Stimulated activated CD4-positive, alpha-beta T cell treated with anti-CD3 and anti-CD28 coated beads, Interleukin-2, amount 100 ng/mL, for 48 hours (primary cell): ENCODE measurements at places on chromosomes 6 and 20.

- DNase-seq: no peak
These were observed 76.6 kb downstream of the CEBPB start for GRCh38 chr20:50267041-50267865.

- no peak for DNase-seq
These were observed 84.7 kb downstream of the UST start for GRCh38 chr6:148831531-148831930.

- DNase-seq: no peak
These were observed 212.6 kb downstream of the BCAS1 start for GRCh38 chr20:53857723-53858236.

GRCh38 chr6:54916858-54917257, 70.3 kb downstream of the FAM83B start:
- no peak for DNase-seq

GRCh38 chr6:109799129-109799528, 108.0 kb downstream of the FIG4 start:
- DNase-seq: no peak

DNA sequence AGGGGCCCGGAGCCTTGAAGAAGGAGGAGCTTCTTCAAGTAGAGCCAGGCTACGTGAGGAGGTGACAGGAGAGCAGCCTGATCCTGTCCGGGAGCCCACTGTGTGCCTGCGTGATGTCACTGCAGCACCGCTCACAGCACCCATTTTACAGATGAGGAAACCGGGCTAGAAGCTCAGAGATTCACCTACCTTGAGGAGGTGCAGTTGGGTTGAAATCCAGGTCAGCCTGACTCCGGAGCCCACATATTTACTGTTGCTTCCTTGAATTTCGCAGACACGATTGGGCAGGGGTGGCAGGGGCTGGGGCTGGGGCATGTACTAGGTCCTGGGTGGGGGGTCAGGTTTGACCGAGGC, 12.5 kb downstream of the VSTM2L start:
- DNase-seq: no peak

GRCh38 chr6:152984513-152984872, 1.7 kb upstream of the FBXO5 start:
- DNase-seq: no peak

DNA sequence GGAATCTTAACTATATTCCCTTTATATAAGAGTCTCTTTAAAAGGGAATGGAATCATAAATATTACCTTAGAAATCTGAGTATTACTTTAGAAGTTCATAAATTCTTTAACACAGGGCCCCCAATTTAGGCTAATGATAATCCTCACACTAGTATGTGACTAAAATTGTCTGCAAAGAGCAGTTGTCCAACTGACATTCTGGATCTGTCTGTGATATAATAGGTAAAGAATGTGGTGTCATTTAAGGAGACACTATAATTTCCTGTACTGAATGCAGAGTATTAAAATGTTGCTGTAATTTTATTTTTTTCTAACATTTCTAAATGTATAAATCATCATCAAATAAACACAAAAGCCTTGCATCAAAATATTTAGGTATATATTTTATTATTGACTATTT, 128.5 kb upstream of the DST start:
- DNase-seq: no peak

- peak; percentile 23 for DNase-seq
These were observed 62.0 kb upstream of the CD93 start for GRCh38 chr20:23147964-23148730.

GRCh38 chr20:58891086-58891717, 38.7 kb downstream of the GNAS start:
- DNase-seq: peak; percentile 58

GRCh38 chr6:159890792-159891191, at the start of gene MAS1:
Gene MAS1, plus strand, starts transcription at chr6:159890988. Its CDS starts 15,968 bp downstream, at chr6:159906956.
- DNase-seq: no peak

DNA sequence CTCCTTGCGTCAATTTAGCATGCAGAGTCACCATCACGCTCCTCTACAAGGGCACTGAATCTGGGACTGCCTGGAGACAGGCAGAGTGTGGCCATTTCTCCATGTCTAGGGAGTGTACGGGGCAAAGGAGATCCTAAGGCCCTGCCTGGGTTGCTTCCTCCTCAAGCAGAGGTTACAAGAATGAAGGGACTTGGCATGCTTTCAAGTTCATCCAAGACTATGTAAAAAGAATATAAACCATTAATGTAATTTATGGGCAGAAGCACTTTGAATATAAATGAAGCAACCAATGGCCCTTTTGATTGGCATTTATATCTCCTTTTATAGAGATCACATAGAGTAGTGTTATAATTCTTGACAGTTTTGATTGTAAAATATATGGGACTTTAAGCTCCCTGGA, 137.5 kb downstream of the BTBD3 start:
- no peak for DNase-seq

GRCh38 chr6:24430086-24430485, 27.4 kb downstream of the MRS2 start:
- DNase-seq: no peak

DNA sequence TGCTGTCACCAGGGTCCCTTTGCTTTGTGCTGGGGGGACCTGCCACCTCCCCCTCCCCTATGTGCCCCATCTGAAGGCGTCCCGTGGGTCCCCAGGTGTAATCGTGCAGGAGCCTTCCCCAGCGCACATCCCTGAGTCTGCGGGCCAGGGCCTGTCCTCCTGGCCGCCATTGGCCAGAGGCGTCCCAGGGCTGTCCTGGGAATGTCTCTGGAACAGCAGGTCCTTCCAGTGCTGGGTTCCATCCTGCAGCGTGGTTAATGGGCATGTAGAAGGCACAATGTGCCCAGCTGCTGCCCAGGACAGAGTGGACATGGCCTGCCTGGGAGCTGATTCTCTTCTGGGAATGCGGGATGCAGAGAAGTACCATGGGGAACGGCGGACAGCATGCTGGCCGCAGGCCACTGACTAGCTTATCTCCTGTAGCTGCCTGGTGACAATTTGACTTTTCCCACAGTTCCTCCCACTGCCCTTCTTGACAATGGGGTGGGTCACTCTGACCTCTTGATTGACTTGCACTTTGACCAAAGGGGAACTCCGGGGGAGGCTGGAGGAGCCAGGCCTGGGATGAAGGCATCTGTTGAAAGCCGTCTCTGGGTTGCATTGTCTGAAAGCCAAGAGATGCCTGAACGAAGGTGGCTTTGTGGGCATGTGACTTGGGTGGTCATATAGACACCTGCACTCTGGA, 64.0 kb downstream of the CTCFL start:
- DNase-seq: no peak

DNA sequence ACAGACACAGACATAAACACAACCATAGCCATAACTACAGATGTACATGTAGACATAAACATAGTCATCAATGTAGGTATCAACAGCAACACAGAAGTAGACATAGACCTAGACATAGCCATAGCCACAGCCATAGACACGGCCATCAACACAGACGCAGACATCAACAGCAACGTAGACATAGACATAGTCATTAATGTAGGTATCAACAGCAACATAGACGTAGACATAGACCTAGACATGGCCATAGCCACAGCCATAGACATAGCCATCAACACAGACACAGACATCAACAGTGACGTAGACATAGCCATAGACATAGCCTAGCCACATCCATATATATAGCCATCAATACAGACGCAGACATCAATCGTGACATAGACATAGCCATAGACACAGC, 258.3 kb upstream of the FOXQ1 start:
- DNase-seq: no peak

DNA sequence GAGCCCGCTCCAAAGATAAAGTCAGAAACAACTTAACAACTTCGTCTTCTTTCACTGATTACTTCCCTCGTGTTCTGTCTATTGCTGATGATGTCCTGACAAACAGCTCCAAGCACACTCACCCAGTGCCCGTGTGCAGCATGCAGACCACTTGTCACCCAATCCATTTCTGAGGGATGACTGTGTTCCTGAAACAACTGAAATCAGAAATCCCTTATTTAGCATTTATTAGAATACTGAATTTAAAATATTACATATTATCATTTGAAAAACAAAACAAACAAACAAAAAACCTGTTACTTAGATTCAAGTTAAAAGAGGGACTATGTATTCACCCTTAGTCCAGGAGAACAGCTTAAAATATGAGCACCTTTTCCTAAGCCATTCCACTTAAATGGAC, 223.7 kb upstream of the QKI start:
- DNase-seq: no peak

GRCh38 chr6:134701301-134701700, 248.6 kb downstream of the ALDH8A1 start:
- DNase-seq: no peak

- DNase-seq: peak; percentile 85
These were observed at the start of gene KPNA5 for GRCh38 chr6:116680880-116681672. Gene KPNA5, plus strand, starts transcription at chr6:116681211. Its CDS starts 124 bp downstream, at chr6:116681335.

DNA sequence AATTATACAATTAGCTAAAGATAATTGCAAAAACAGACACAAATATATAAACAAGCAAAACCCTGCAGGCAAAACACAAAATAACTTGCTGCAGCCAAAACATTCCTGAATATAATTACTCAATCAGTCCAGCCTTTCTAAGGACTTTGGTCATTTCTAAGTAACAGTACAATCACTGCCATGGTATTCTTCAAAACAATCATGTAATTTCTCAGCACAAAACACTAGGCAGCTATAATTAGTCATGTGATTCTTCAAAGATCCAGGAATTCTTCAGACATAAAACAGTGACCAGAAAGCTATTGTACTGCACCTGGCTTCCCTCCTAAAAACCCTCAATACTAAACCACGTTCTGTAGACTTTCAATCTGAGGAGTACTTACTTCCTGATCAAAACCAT, 881.1 kb downstream of the EPHA7 start:
- DNase-seq: no peak

- no peak for DNase-seq
These were observed 247.0 kb downstream of the ESR1 start for GRCh38 chr6:152054441-152054840.

GRCh38 chr20:59718071-59718470, 113.7 kb downstream of the PHACTR3 start:
- no peak for DNase-seq

DNA sequence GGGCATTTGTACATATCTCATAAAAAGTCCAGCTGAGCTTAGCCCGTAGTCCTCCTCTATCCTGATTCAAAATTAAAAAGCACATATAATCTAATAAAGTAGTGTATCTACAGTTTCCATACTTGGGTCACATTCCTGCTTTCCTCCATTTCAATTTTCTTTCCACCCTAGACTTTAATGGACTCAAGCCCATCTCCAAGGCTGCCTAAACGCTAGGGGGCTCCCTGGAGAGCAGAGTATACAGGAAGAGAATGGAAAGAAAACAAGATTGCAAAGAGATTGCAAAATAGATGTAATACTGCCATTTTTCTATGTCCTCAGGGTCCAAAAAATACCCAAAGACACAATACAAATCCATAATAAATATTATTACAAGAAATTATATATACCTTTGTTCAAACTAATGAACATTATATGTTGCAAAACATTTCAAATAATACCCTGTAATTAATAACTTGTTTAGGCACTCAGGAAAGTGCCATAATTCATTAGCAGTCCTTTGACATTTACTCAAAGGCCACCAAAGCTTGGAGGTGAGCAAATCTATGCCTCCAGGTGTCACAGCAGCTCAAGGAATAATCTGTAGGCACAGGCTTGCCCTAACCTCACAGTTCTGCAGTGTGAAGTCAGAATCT, 2.4 kb upstream of the MCM3 start:
- DNase-seq: peak; percentile 70

DNA sequence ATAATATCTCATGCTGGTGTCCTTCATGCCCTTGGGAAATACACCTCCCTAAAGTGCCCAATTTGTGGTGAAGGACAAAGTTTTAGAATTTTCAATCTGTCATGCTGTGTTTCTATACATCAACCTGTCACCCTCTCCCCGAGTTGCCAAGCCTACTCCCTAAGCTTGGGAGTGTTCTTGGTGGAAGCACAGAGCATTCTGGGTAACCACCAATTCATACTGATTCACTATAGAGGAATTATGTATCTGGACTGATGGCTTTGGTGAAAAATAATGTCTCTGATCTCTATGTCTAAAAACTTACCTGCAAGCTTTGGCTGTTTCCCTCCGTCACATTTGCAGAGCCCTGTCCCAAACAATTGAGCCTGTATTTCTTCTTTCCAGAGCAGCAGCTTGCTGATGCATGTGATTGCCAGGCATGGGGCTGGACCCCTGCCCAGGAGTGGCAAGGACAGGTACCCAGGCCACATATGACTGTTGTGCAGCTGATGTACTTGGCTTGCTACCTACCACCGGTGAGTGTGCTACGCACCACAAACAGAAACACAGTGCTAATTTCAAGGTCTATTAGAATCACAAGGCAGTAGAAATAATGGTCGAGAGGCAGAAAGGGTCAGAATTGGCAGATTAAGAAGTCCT, 202.8 kb upstream of the CITED2 start:
- no peak for DNase-seq

GRCh38 chr6:33659986-33660385, 38.9 kb downstream of the ITPR3 start:
- no peak for DNase-seq

GRCh38 chr6:2634139-2634964, 116.4 kb downstream of the MYLK4 start:
- DNase-seq: peak; percentile 92

DNA sequence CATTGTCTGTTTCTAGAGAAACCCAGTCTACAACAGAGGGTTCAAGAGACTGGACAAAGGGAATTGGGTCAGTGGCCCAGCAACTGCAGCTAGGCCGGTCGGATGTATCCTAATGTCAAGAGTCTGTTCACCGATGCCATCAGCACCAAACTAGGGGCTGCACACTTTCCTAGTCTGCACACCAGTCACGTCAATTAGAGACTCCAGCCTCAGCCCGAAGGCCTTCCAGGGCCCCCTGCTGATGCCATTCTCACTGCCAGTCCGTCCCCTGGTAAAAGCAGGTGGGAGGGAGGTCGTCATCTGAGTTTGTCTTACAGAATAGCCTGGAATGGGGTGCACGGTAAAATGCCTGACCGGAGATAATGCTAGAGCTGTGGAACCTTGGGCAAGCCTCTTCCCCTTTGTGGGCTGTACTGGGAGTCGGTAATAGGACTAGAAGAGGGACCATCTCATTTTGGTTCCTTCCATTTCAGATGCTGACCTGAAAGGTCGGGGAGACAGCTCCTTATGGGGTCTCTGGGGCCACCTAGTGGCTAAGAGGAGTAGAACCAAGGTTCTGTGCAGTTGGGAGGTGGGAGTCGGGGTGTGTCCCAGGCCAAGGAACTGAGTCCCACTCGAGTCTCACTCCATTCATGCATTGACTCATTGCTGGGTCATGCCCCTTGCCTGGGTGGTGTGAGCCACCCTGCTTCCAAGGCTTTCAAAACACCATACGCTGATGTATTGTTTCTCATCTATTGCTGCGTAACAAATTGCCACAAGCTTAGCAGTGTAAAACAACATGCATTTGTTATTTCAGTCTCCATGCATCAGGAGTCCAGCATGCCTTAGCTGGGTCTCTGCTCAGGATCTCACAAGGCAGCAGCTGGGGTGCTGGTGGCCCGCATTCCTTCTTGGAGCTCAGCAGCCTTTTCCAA, 5.1 kb downstream of the SOX12 start:
- DNase-seq: peak; percentile 47
